ENCODE measurements at places on chromosomes 16 and 17.

GRCh38 chr16:57938936-57939871 lies 31.7 kb downstream of the CNGB1 start:
- no peak for DNase-seq

GRCh38 chr16:65769776-65770438 lies 596.6 kb upstream of the CDH5 start:
- no peak for DNase-seq

- DNase-seq, result no peak
Observed at GRCh38 chr16:88726981-88727380, 20.7 kb downstream of the CTU2 start.

DNA sequence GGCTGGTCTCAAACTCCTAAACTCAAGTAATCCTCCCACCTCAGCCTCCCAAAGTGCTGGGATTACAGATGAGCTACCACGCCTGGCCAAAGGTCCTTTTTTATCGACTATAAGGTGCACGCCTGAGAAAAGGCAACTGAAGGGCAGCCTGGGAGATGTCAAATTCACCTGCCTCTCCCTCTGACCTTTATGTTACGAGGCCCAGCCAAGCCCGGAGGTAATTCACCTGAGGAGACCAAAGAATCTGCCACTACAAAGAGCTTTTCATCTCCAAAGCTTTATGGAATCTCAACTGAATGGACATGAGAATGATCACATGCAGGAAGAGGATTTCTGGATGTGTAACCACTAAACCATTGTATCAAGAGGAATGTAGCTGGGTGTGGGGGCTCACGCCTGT lies 37.2 kb downstream of the LYRM1 start:
- no peak for DNase-seq

GRCh38 chr17:40247926-40248495 lies 28.9 kb downstream of the WIPF2 start:
- no peak for DNase-seq

DNA sequence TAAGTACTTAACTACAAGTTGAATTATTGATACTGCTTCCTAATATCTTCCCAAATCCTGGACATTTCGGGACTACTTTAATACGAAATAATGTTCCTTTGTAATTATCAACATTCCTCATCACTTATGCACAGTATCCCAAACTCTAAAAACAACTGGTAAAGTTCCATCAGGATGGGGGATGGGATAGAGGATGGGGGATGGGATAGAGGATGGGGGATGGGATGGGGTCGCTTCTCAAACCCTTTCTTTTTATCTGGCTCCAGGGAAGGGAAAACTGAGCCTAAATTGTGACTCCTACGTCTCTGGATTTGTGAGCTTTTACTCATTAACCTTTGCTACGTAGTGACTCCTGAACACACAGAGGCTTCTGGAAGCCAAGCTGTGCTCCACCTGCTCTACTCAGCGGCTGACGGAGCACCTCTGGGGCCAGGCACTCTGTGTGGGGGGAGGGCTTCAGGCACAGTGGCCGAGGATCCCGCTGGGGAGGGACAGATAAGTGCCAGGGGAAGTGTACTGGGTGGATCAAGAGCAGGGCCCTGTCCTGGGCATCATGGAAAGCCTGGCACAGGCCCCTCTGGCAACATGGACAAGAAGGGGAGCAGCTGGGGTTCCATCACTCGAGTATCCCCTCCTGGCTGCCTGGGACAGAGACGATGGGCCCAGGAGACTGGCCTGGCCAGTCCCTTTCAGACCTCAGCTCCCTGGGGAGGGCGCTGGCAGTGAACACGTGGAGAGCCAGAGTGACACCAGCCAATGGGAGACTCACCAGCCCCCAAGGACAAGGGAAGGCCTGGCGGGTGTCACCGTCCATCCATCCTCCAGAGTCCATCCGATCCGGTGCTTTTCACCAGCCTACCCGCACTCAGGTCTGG lies 56.2 kb downstream of the PGS1 start:
- no peak for DNase-seq

DNA sequence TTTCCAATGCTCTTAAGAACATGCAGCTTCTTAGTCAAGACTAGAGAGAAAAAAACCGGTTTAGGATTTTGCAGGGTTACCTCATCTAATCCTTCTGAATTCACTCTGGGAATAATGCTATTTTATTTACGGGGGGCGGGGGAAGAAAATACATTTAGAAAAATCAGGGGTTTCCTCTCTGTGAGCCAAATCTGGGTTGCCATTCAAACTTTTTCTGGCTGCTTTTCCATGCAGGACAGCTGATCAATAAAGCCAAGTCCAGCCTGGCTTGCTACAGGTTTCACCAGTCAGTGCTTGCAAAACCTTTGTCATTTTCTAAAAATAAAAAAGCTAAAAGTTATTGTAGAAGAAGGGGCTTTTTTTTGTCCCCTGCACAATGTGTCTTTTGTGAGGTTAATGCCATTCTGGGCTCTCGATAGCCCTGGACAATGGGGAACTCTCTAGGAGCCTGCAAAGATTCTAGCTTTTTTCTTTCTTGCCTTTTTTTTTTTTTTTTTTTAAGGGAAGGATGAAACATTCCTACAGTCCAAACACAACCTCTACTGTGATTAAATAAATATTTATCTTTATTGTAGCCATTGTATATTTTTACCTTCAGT lies 13.1 kb upstream of the ZFHX3 start:
- DNase-seq, result no peak

DNA sequence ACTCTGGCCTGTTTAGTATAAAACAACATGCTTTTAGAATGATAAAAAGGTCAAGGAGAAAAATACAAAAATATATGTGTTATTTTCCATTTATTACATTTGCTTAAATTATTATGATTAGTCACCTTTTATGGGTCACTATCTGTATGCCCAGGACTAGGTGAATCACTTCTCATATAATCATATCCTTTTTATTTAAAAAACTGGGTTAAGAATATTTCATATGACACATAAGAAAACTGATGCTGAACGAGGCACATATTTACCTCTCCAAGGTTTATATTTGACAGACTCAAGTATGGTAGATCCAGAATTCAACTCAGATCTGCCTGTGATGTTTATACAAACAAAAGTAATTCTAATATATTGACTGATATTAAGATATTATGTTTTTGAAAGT lies 134.5 kb downstream of the CDH8 start:
- DNase-seq, result no peak

DNA sequence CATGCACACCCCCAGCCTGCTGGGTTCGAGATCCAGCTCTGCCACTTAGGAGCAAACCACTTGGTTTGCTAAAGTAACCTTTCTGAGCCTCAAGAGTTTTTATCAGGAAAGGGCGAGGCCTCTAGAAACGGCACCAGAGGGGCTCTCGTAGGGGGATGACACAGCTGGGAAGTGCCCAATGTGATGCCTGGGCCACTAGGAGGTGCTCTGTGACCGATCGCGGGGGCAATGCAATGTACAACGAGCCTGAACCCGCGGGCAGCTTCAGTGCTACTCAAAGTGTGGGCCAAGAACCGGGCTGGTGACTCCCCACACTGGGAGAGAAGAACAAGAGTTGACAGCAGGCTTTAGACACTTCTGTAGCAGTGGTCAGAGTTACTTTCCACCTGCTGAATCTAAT lies 9.4 kb downstream of the C16orf89 start:
- DNase-seq, result no peak

- peak; percentile 49 for DNase-seq
Observed at GRCh38 chr17:76772842-76773525, 35.1 kb downstream of the MFSD11 start.

GRCh38 chr16:24423312-24423711 lies 116.1 kb upstream of the RBBP6 start:
- DNase-seq, result no peak

DNA sequence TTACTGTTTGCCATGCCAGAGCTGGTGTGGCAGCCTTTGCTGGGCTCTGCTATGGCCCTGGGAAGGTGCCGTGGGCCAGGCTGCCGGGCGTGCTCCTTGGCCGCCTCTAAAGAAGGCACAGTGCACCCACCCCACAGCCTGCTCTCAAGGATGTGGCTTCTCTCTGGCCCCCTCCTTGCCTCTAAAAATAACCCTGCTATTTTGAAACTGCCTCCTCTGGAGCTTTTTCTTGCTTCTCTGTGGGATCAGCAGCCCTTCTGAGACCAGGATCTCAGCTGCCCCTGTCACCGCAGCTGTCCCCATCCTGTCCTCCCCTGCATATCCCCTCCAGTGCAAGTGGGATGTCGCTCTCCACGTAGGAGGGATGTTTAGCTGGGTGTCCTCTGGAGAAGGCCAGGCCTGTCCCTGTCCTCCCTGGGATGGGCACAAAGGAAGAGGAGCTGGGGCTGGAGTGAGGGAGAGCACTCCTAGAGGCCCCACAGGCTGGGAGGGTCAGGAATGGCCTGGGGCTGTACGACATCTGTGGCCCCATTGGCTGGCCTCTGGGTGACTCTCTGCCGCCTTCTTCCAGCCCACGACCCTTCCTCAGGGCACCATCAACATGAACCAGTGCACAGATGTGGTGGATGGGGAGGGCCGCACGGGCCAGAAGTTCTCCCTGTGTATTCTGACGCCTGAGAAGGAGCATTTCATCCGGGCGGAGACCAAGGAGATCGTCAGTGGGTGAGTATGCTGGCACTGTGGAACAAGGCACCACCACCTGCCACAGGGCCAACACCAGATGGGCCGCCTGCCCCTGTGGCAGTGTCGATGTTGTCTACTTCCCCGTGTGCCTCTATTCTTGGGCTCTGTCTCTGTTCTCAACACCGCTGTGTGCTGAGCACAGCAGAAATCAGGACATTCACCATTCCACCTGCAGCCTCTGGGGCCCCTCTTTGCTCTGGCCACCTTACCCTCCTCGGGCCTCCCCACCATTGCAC lies 79.7 kb downstream of the PLD6 start:
- no peak for DNase-seq

- no peak for DNase-seq
Observed at GRCh38 chr17:80884811-80885210, 106.8 kb upstream of the CHMP6 start.

DNA sequence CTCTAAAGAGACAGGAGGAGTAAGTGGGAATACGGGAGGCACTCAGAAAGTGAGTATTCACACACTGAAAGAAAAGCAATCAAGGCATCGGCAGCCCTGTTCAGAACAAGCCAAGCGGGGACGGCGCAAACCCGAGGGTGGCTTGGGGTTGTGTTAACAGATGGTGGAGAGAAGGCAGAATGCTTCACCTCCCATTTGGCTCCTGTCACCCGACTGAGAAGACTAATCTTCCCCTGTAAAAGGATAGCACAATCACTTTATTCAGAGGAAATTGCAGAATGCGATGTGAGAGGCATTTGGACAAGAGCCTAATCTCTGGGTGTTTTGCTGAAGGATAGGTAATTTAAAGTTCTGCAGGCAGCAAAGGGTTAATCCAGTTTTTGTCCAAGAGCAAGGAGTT lies 119.3 kb upstream of the WSCD1 start:
- no peak for DNase-seq

DNA sequence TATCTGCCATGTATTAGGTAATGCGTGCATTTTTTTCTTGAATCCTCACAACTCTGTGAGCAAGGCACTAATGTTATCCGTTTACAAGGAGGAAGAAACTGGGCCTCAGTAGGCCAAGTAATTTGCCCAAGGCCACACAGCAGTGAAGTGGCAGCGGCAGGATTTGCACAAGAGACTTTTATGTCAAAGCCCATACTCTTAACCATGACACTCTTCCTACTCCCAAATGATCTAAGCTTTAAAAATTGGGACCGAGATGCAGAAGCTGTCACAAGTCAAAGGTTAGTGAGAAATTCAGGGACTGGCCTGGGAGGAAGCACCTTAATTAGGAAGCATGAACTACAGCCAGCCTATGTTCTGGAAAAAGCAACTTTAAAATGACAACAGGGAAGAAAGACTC lies 10.7 kb downstream of the MAP3K14 start:
- no peak for DNase-seq

DNA sequence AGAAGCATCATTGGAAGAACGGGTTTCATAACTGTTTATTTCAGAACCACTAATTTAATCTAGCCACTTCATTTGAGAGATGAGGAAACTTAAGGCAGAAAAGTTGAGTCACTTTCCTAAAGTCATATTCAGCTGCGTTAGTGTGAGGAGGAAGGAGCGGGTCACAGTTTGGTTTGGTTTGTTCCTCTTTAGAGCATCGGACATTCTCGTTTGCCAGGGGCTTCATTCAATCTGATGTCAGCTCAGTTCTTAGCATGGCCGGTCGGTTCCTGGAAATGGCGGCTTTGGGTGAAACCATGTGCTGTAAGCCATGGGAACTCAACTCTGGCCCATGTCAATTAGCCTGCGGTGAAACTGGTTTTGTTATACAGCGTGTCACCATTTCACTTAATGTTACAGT lies 186.5 kb downstream of the LGALS9B start:
- DNase-seq, result no peak

GRCh38 chr17:44920565-44920940 lies 5.3 kb upstream of the GFAP start:
- no peak for DNase-seq

DNA sequence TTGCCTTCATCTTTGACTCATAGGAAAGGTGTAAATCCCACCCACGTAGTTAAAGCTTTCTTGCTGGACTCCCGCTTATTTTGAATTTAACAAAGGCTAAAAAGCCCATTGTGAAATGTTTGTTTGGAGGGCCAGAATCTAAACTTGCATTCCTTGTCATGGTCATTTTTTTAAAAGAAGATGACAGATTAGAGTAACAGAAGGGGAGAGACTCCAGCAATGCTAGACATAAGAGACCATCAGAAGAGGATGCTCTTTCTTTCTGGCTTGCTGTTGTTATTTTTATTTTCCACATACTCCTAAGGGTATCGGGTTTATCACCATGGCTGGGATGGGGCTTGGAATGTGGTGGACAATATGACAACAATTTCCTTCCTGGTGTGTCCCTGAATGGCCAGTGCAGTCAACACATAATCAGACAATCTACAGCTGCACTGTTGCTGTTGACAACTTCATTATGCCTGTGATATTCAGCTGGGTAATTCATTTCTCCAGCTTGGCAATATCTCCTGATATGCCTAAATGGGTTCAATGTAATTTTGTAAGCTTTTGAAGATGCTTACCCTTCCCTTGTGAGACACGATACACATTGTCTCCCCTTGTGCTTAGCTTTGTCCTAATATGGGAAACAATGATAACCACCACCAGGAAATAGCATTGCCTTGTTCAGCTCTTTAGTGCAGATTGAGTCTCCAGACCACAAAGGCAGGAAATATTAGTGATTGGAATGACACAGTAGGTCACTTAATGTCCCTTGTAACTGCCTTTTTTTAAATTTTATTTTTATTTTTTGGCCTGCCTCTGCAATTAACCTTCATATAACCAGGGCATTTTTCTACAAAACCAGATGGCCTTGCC lies 164.3 kb downstream of the ANKFN1 start:
- no peak for DNase-seq

GRCh38 chr16:29898135-29898803 lies 1.1 kb downstream of the SEZ6L2 start:
- no peak for DNase-seq

GRCh38 chr16:85505794-85506634 lies 107.1 kb upstream of the GSE1 start:
- no peak for DNase-seq
